ENCODE measurements at places on chromosomes 5 and 9. TPM values are rescaled to one million over a fixed set of nuclear protein-coding genes. Genes with fewer than 3 reads are reported as not detected.

- DNase-seq = no peak
These were observed 112.5 kb upstream of the ERCC6L2 start for GRCh38 chr9:95763006-95763405.

GRCh38 chr9:126438741-126439401 lies 112.2 kb downstream of the MVB12B start:
- DNase-seq = no peak

NSMF gene
- 40.4 TPM for polyA plus RNA-seq

PIP5K1B gene
- 8.5 TPM for polyA plus RNA-seq
